NCI-H1930 (cell line): ENCODE measurements at places on chromosomes 16 and 17.

GRCh38 chr17:72719206-72719577, 373.3 kb downstream of the SLC39A11 start:
- DNase-seq = no peak

- DNase-seq = no peak
These were observed 47.8 kb downstream of the MGAT5B start for GRCh38 chr17:76915840-76916510.

GRCh38 chr17:82881900-82882714, 42.3 kb upstream of the ZNF750 start:
- DNase-seq = no peak

- no peak for DNase-seq
These were observed 567 bp downstream of the GNA13 start for GRCh38 chr17:65055708-65056638.

DNA sequence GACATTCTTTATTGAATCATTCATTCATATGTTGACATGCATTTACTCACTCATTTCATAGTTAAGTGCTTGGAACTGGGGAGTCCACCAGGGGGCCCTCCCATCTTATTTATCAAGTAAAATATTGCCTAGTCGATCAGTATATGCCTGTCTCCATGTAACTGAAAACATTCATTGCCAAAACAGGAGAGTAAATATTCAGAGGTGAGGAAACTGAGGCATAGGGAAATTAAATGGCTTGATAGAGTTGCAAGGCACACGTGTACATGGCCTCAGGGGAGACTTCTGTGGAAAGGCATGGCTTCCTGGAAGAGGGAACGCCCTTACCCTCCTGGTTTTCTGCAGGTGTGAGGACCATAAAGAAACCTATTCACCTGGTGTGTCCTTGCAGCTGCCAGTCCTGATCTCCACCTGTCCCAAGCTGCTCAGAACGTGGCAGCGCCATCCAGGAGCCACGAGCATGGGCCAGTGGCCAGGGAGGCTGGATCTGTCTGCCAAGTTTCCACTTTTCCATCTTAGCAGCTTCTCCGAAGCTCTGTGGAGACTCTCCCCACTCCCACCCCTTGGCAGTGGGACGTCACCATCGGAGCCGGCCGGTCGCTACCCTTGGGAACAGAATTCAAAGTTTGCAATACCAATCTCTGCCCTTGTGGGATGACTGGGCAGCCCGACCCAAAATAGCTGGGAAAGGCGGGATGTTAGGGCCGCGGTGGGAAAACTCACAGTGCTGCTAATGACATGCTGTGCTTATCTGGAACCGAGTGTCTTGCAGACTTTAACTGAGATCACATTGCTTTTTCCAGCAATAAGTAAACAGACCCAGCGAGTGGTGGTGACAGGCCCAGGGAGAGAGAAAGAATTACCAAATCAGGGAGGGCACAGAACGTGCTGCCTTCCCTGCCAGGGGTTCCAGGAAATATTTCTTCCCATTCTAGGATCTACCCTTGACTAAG, 4.1 kb upstream of the C1QTNF1 start:
- no peak for DNase-seq

DNA sequence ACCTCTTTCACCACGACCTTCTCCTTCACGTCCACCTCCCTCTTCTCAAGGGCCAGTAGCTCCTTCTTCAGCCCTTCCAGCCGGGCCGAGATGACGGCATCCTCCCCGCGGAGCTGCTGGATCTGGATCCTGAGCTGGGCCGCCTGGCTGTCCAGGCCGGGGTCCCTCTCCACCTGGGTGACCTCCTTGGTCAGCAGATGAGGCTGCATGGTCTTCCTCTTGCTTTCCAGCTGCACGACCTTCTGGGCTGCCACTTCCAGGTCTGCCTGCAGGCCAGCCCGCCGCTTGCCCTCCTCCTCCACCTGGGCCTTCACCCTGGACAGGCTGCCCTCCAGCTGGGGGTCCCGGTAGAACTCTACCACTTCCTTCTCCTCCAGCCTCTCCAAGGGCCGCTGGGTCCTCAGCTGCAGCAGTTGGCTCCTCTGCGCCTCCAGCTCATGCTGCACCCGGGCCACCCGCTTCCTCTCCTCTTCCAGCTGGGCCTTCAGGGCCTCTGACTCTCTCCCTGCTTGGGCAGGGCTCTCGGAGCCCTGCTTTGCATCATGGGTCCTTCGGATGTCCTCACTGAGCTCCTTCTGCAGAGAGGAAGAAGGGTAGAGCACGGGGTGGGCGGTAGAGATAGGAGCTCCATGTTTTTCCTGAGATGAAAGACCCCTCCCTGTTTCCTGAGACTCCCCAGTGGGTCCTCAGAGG, 9.5 kb downstream of the CDK3 start:
- no peak for DNase-seq

- no peak for DNase-seq
These were observed 6.4 kb downstream of the THRA start for GRCh38 chr17:40068917-40069750.

- no peak for DNase-seq
These were observed 13.7 kb downstream of the ZNF213 start for GRCh38 chr16:3148256-3149192.

DNA sequence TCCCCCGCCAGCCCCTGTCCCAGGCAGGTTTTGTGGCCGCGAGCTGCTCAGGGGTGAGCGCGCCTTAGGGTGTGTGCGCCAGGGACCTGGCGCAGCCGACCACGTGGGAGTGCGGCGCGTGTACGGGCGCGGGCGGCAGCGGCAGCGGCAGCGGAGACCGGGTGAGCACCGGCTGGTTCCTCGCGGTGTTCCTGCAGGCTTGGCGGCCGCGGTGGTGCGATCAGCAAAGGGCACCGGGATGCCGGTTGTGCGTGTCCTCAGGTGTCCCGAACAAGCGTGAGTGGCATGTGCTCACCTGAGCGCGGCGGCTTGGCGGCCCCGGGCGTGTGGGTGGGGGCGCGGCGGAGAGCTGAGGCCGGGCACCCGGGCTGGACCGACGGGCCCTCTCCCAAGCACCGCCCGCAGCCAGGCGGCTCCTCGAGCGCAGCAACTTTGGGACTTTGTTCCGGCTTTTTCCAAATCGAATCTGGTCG, 381 bp upstream of the HSD11B2 start:
- no peak for DNase-seq

DNA sequence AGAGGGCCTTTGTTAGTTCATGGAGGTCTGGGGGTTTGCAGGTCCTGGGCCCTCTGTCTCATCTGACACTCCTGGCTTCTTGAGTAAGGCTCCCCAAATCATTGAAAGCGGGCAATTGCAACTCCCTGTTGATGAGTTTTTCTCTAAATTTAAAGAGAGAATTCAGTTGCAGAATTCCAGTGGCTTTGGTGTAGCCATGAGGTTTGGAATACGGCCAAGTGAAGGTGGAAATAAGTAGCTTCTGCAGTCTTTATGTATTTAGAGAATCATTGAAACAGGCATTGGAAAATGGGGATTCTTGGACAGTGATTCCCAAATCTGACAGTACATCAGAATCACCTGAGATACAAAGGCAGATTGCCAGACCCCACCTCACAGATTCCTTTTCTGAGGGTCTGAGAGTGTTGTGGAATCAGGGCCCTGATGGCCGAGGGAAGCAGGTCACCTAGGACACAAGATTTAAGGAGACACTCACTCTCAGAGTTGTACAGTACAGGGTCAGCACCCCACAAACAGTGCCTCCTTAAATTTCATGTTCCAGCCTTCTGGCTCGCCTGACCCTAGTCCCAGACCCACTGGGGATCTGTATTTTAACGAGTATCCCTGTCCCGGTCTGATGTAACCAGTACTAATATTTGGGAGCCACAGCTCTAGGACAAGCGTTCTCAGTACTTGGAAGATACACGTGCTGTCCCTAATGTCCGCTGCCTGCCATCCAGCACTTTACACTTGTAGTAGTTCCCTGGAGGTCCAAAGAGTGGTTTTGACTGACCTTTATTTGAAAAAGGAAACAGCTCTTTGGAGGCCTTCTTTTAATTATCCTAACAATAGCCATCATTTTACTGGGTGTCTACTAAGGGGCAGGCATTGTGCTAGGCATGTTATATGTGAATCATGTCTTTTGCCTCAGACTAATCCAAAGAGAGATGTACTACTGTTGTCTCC, 37.8 kb downstream of the YPEL2 start:
- DNase-seq = no peak

DNA sequence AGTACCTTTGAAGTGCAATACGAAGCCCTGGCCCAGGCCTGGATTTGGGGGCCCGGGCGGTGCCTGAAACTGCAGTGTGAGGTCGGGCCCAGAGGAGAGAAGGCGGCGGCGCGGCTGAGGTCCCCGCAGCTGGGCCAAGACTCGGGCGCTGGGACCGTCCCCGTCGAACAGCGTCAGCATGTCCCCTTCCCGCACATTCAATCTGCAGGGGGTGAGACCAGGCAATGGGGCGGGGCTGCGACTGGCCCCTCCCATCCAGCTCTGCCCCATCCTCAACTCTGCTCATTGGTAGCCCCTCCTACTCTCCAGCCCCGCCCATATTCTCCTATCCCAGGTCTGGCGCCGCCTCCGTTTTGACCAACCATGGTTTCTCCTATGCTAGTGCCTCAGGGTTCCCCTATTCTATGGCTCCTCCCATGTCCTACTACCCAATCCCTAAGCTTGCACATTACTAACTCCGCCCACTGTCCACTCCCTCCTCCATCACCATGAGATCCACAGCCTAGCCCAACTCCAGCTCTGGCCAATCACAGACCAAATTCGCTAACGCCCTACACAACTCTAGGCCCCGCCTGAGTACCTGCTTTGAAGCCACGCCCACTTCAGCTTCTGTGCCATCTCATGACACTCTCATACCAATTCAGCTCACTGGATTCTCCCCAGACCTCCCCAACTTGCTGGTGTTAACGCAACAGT, 14.4 kb upstream of the CDIPT start:
- DNase-seq = no peak

- no peak for DNase-seq
These were observed 73.1 kb upstream of the CDC42EP4 start for GRCh38 chr17:73384926-73385325.

- DNase-seq = no peak
These were observed 36.5 kb downstream of the IRF8 start for GRCh38 chr16:85935391-85935973.
